Lower lobe of right lung (tissue), 2 donors: ENCODE measurements at places on chromosomes 5 and 9. TPM values are rescaled to one million over a fixed set of nuclear protein-coding genes. Genes with fewer than 3 reads are reported as not detected.

The GFRA3 gene
- total RNA-seq, result 0.53 TPM

The HAVCR1 gene
- total RNA-seq, result not detected

The GGTA1 gene
- 14.0 TPM for total RNA-seq

The IFNK gene
- not detected for total RNA-seq

The SPINK4 gene
- not detected for total RNA-seq

The NDUFS4 gene
- 54.6 TPM for total RNA-seq

The SPAAR gene
- total RNA-seq, result 11.9 TPM

The AIF1L gene
- 16.0 TPM for total RNA-seq

The PRDM9 gene
- not detected for total RNA-seq
